ENCODE measurements at places on chromosomes 6 and 20.

DNA sequence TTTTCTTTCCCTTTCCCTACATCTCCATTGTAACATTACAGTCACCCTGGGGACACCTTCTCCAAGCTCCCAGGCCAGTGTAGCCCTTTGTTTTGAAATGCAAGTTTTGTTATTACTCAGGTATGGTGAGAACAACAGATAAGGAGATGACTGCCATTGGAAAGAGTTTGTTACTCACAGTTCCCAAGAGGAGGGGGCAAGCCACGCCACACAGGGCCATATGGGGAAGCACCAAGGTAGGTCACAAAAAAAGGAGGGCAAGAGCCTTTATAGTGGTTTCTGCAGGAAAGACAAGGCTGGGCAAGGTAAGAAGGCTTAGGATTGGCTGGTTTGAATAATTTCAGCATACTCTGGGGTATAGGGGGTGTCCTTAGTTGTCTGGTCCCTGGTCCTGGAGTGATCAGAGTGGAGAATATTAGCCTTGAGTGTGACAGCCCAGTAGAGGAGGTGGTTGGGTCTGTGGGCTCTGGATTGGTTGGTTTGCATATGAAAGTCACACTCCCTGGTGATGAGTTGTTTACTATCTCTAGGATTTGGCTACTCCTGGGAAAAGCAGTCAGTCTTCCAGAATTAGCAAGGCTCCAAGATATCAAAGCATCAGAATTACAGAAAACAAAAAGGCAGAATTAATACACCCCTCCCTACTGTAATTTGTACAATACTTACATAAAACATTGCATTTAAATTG lies 33.1 kb upstream of the SMLR1 start:
- DNase-seq = no peak

GRCh38 chr6:132220800-132221199 lies 180.5 kb downstream of the MOXD1 start:
- DNase-seq = no peak

GRCh38 chr6:5135788-5136376 lies 50.7 kb downstream of the PPP1R3G start:
- DNase-seq = peak; percentile 46

- no peak for DNase-seq
Observed at GRCh38 chr20:53795170-53795569, 201.5 kb upstream of the ZNF217 start.

DNA sequence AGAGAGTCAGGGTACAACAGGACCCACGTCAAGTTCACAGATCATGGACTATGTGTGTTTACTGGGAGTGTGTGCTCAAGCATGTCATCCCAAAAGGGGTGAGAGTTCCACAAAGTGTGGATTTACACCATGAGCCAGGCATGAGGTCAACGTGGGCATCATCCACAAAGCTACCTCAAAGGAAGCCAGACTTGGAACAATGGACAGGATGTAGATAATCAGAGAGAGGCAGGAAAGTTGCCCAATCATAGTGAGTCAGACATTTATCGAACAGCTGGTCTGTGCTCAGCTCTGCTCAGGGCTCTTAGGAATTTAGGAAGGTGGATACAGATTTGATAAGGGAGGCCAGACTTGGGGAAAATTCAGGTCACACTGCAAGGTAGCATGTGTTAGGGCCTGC lies 317.2 kb upstream of the CDYL start:
- no peak for DNase-seq

- no peak for DNase-seq
Observed at GRCh38 chr20:54184904-54185626, 11.3 kb upstream of the CYP24A1 start.

DNA sequence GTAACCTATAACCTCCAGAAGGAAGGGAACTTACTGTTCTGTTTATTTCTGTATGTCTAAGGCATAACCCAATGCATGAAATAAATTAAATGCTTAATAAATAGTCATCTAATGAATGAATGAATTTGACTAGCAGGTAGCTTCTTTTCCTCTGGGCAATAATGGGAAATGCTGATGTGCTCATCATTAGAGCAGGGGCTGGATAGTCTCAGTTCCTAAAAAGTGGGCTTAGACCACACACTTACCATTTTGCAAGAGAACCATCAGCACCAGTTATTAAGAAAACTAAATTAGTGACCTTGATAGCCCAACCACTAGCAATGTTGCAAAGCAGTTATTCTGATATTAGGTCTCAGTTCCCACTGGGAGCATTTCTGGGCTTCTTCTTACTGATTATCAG lies 449.7 kb downstream of the CDC5L start:
- DNase-seq = no peak

GRCh38 chr6:7821426-7821825 lies 89.2 kb downstream of the TXNDC5 start:
- DNase-seq = no peak

DNA sequence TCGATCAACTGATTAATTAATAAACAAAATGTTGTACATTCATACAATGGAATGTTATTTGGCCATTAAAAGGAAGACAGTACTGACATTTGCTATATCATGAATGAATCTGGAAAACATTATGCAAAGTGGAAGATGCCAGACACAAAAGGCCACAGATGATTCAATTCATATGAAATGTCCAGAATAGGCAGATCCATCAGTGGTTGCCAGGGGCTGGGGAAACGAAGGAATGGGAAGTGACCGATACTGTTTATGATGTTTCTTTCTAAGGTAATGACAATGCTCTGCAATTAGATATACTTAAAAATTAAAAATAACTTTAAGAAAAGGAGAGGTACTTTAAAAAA lies 37.2 kb downstream of the ELOVL5 start:
- DNase-seq = no peak

- no peak for DNase-seq
Observed at GRCh38 chr6:132760256-132760655, 2.6 kb upstream of the VNN2 start.

DNA sequence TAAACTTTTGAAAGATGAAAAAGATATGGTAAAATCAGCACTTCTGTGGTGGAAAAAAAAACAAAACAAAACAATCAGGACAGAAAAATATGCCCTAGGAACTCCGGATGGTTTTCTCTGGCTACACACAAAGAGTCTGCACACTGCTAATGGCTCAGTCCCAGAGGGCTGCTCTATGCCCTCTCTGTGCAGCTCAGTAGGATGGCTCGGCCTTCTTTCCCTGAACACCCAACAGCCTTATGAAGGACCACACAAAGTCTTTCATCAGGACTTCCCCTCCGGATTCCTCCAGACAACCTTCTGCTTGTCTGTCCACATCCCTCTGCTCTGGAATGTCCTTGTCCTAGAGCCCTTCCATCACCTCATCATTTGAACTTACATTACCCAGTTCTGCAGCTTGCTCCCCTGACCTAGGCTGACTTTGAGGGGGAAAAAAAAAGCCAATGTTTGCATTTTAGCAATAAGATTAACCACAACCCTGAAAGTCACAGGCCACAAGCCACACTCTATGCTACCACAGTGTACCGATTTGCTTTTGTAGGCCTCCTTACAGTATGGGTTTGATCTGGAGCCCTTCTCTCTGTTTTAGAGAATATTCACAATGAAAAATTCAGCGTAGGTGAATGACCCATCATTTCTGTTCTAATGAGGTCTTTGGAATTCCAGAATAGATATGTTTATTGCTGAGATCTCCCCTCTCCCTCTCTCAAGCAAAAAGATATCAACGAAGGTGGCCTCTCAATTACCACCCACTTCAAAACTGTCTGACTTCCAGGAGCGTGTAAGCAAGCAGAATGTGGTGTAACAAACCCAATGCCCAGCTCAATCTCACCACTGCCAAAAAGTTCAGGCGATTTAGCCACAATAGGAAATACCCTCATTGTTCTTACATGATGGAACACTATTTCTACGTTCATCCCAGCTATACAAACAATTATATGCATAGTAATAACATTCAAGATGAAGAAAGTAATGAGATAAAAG lies 164.0 kb downstream of the GMDS start:
- DNase-seq = no peak

Data from CD4-positive, alpha-beta T cell treated with Interleukin-2 at 100 ng/mL for 4 hours (primary cell).